ENCODE measurements at places on chromosomes 13 and 19.

GRCh38 chr13:112802802-112803195 is 113.0 kb downstream of the ATP11A start:
- DNase-seq, result no peak

- no peak for DNase-seq
Observed at GRCh38 chr13:28041031-28041461, 52.6 kb upstream of the URAD start.

GRCh38 chr19:42193706-42194105 is 23.8 kb downstream of the DEDD2 start:
- no peak for DNase-seq

- no peak for DNase-seq
Observed at GRCh38 chr13:111242585-111242984, 77.9 kb upstream of the TEX29 start.

- no peak for DNase-seq
Observed at GRCh38 chr13:67855741-67856238, 625.7 kb upstream of the PCDH9 start.

DNA sequence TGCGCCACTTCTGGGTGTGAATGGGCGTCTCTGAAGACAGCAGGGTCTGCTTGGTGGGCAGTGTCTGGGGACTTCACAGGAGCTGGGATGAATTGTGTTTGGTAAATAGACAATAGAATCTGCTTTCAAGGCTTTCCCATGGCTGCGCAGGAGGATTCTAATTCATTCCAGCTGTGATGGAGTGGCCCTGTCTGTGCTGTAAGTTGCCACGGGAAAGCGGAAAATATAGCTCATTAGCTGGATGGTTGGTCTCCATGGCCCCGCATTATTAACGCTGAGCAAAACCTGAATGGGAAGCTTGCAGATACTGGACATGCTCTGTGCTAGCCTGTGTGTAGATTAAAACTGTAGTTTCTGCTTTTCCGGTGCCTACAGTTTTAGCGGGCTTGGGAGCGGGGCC is 15.6 kb upstream of the C1QTNF9 start:
- DNase-seq, result no peak

GRCh38 chr19:46785054-46785979 is 3.1 kb downstream of the SLC1A5 start:
- DNase-seq, result no peak

DNA sequence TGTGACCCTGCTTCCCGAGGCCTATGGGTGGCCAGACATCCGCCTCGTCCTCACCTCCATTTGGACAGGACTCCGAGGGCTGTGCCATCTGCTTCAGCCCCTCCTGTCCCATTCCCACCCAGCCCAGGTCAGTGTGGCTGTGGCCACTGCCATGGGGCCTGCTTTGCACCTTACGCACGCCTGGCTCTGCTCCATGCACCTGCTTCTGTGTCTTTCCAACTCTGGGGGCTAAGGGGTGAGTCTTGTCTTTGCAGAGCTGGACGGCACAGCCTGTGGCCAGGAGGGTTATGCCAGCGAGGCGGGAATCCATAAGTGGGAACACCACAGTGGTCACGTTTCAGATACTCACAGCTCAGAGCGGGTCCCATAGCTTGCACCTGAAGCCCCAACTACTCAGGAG is 5.2 kb upstream of the ZNF554 start:
- no peak for DNase-seq

DNA sequence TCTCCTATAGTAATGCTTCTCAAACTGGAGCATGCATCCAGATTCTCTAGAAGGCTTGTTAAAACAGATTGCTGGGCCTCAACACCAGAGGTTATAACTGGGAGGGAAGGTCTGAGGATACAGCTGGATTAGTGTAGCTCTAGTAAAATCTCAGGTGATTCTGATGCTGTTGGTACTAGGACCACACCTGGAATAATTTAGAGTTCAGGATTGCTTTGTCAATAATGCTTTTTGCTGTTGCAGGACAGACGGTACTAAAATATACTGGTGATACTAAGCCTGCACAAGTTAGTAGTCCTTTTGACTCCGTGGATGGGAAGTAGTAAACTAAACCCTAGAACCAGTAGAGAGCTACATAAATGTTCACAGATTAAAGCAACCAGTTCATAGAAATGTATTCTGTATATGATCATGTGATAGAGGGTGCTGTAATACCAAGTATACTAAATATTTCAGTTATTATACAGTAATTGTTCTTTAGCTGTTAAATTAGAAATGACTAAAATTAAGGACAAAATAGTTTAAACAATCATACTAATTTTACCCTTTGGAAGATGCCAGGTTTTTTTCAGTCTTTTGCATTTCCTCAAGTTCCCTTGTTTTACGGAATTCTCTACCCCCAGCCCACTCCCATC is 258.2 kb upstream of the STARD13 start:
- no peak for DNase-seq

DNA sequence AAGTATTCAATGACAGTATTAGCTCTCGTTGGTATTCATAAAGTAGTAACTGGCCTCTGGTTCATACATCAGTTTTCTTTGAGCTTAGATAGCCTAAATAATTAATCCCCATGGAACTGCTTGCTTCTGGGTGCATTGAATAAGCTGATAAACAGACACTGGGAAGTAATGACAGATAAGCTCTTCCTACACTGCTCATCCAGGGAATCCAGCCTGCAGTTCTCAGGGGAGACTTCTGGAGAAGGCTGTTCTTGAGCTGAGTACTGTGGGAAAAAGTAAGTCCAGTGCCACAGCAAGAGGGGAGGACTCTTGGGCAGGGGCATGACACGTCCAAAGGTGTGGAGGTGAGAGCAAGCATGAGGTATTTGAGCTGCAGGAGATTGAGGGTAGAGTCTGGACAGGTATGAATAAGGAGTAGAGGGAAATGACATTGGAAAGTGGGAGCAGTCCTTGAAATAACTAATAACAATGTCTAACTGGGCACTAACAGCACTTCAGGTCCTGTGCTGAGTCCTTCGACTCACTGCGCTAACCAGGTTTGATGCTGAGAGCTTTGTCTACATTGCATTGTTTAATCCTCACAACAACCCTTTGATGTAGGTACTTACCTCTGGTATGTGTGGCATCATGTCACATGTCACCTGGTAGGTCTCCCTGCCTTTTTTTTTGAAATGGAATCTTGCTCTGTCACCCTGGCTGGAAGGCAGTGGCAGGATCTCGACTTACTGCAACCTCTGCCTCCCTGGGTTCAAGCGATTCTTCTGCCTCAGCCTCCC is 7.2 kb downstream of the GARRE1 start:
- no peak for DNase-seq

- DNase-seq, result no peak
Observed at GRCh38 chr13:19680751-19681150, 47.3 kb downstream of the MPHOSPH8 start.

DNA sequence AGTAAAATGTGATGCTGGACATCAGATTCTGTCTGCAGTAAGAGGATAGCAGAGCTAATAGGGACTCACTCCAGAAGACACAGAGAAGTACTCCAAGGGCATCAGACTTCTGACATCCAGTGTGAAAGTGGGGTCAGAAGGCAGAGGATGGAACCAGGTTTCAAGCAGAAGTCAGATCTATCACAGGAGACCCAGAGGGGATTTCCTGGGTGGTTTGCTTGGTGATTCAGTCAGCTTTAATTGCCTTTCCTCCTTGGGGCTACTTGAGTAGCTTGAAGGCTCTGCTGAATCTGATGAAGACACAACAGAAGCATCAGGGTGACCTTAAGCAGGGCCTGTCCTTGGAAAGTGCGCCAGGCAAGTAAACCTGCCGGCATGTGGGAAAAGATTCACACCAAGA is 300.6 kb downstream of the COG6 start:
- no peak for DNase-seq

GRCh38 chr13:113671066-113672001 is 4.3 kb downstream of the GRK1 start:
- no peak for DNase-seq

DNA sequence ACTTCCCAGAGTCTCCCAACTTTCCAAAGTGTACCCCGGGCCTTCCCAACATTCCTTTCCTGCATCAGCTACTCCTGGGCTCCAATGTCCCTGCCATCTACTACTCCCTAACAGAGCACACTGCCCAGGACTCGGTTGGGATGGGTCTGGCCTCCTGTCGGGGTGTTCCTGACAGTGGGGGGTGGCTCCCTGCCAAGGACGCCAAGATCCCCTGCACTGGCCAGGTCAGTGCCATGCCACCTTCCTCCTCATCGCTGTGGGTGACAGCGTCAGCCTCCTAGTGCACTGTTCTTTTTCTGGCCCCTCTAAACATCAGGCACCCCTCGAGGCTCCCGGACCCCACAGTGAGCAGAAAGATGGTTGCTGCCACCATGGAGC is 13.8 kb downstream of the EPS15L1 start:
- no peak for DNase-seq

DNA sequence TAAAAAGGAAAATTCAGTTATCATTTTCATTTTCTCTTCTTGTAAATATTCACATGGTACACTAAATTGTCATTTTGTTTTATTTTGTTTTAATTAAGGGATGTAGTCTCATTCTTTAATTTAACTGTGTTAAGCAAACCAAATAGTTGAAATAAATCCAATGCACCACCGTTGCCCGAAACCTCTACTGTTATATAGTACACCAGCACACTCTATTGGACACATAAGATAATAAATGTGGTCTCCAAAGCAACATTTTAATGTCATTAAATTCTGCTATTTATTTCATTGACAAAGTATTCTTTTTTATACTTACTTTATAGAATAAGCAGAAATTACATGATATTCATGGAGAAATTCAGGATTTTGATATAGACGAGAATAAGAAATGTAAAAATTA is 156.4 kb upstream of the FREM2 start:
- DNase-seq, result no peak

Data from SIG-M5 (cell line).